ENCODE measurements at places on chromosomes 5 and 9.
A peak's percentile ranks its signal among the peaks of the same experiment; 100 is the strongest.

GRCh38 chr5:107576736-107577393 lies 93.9 kb downstream of the EFNA5 start:
- no peak for DNase-seq

DNA sequence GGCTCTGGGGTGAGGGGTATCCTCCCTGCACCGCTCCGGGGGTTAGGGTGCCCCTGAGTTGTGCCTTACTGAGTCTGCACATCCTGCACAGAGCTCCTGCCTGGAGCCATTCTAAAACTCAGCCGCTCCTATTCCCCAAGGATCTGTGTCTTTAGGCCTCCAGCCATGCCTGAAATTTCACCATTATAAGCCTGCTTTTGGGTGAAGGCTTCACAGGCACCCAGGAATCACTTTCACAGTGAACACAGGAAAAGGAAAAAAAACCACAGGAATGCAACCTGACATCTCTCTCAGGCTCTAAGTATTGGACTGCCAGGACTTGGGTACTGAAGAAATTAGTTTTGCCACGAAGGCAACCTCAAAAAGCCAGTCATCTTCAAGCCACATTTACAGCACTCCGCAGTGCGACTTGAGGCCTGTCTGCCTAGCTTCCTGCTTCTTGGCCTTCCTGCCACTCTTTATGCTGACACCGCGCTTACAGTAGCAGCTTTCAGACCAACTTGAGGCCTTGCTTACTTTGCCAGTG lies 30.9 kb downstream of the GALNT10 start:
- DNase-seq = peak; percentile 75

GRCh38 chr9:14179449-14179848 lies 134.5 kb downstream of the NFIB start:
- no peak for DNase-seq

DNA sequence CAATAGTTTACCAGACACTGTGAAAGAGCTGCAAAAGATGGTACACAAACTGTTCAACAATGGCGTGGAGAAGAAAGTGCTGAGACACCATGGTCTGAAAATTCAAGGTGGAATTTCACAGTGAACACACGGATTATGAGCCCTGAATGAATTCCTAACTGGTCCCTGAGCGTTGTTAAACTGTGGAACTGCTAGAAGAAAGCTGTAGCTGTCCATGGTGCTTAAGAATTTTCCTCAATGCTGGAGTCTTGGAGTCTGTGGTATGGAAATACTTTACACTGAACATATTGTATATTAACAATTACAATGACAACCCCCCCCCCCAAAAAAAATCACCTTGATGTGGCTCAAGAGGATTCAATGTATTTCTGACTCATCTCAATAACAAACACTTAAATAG lies 68.5 kb downstream of the SLC24A2 start:
- DNase-seq = peak; percentile 1

DNA sequence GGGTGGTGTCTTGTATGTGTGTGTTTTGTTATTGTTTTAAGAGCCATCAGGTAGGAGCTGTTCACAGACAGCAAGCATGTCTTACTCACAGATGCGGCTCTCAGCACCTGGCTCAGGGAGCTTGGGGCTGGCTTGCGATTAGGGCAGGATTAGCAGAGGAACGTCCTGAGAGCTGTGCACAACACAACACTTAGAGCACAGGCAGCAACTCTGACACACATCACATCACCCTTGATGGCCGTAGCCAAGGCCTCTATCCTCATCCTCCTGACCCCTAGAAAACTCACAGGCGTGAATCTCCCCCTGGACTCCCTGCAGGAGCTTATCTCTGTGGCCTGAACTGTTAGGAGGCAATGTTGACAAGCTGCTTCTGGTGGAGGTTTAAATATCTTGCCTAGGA lies 7.1 kb upstream of the IL17B start:
- no peak for DNase-seq

- DNase-seq = no peak
Observed at GRCh38 chr9:38249587-38250210, 142.8 kb upstream of the ALDH1B1 start.

DNA sequence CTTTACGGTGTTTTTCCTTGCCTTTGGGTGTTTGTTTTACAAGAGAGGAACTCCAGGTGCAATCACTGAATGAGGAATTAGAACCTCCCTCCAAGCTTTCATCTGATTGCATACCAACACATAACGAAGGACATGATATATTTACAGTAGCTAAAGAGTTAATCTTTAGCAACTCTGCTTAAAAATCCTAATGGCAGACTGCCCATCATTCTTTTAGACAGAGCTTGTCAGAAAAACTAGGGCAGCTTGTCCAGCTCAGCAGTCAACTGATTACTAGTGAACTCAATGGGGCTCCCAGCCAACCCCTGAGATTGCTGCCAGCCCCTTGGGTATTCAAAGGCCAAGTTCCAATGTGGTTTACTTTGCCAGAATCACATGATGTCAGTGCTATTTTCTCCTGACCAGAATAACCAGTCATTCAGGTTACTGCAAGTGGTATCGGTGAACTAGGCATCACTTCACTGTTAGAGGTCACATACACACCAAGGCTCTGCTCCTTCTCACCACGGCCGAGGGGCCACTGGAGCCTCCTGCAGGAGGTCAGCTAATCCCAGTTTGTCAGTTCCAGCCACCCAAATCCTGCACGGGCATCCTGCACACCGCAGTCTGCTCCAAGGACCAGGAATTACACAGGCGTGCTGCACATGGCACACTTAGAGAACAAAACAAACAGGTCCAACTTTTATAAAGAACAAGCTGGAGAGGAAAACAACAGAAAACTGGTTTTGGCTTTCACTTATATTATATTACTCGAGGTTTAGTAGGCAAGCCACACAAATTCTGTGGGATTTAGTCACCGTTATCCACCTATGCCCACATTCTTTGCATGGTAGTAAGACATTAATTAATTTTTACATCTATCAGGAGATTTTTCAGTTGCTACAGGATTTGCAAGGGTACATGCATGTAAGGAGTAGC lies 62.5 kb downstream of the NFIB start:
- DNase-seq = peak; percentile 13

GRCh38 chr9:125126019-125126746 lies 17.1 kb downstream of the SCAI start:
- peak; percentile 99 for DNase-seq

- no peak for DNase-seq
Observed at GRCh38 chr5:128579639-128580038, 41.6 kb upstream of the FBN2 start.

DNA sequence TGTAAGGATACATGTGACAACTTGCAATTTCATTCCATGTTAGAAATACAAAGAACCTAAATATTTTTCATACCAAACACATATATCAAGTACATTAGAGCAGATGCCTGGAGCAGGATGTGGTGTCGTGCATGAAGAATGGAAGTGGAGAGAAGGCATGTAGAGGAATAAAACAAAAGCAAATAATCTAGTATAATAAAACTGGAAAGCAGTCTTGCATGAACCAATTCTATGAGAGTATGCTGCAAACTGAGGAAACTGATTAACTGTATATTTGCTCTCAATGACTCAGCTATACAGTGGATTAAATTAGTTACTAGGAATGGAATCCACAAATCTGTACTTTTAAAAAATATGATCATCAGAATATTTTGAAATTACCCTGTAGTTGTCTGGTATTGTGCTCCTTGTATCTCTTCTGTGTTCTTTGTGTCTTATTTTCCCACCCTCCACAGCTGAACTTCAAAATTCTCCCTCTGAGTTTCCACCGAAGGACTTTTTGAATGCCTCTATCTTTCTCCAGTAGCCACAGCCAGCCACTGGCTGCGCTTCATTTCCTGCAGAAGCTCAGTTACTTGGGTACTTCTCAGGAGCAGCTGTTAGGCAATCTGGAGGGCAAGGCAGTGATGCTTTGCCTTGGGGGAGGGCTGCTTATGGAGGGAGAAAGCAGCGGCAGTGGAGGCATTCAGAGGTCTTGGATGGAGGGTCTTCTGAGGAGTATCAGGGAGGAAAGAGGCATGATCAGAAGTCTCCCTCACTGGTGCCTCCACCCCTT lies 608.0 kb downstream of the BRINP1 start:
- no peak for DNase-seq

GRCh38 chr5:127849891-127850290 lies 146.7 kb downstream of the CCDC192 start:
- no peak for DNase-seq

- no peak for DNase-seq
Observed at GRCh38 chr5:61943713-61944112, 362.3 kb upstream of the KIF2A start.

- DNase-seq = peak; percentile 94
Observed at GRCh38 chr5:98771382-98772109, 1.9 kb upstream of the RGMB start.

DNA sequence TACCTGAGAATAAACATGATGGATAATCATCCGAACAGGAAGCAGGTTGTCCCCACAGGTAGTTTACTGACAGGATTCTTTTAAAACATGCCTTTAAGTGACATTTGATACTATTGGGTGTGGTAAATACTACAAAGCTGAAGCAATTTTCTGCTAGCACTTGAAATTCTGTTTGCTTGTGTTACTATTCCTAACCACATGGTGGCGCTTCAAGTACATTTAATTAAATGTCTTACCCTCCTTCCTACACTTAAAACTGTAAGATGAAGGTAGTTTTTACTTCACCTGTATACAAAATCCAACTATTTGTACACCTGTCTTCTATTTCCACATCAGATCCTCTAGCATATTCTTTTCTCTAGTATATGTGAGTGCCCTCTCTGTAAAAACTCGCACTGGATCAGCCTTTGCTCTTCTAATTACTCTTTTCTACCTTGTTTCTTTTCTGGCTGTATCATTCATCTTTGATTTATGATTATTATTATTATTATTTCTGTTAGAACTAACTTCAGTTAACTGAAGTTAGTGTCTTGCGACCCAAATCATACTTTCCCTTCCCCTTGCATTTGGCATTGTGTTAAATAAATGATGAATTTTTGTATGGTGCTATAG lies 18.4 kb downstream of the SLC25A46 start:
- DNase-seq = peak; percentile 25

DNA sequence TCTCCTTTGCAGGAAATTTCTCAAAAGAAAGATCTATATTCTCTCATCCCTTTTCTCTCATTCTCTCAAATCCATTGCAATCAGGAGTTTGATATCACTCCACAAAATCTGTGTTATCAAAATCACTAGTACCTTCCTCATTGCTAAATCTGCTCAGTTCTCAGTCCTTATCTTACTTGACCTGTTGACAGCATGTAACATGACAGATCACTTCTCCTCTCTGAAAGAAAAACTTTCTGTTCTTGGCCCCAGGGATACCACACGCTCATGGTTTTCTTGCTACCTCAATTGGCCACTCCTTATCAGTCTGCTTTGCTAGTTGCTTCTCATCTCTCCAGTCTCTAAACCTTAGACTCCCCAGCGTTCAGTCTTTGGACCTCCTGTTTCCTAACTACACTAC lies 22.1 kb downstream of the SRP19 start:
- DNase-seq = no peak
